NCI-H1930 (cell line): ENCODE measurements at places on chromosomes 3 and 15.

- no peak for DNase-seq
These were observed 18.8 kb downstream of the STAG1 start for GRCh38 chr3:136733317-136733833.

DNA sequence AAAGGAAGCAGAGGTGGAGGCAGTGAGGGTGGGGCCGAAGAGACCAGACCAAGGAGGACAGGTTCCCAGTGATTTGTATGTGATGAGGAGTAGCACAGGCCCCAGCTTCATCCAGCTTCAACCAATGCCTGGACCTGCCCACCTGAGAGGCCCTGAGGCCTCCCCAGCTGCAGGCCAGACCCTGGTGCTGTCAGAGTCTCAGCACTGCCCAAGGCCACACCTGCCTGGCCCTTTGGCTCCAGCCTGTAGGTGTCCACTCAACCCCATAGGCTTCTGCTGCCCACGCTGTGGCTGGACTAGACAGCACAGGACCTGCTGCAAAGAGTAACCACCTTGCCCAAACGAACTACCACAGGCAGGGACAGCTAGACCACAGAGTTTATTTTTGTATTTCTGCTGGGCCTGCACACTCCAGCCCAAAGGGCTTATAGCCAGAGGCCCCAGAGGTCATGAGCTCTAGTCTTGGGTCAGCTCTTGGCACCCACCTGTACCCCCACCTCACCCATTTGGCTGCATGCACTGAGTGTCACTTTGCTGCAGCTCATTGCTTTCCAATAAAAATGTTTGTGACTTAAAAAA lies 81.9 kb upstream of the CDV3 start:
- DNase-seq = no peak

GRCh38 chr3:187025254-187025655 lies 94.9 kb downstream of the ST6GAL1 start:
- no peak for DNase-seq

DNA sequence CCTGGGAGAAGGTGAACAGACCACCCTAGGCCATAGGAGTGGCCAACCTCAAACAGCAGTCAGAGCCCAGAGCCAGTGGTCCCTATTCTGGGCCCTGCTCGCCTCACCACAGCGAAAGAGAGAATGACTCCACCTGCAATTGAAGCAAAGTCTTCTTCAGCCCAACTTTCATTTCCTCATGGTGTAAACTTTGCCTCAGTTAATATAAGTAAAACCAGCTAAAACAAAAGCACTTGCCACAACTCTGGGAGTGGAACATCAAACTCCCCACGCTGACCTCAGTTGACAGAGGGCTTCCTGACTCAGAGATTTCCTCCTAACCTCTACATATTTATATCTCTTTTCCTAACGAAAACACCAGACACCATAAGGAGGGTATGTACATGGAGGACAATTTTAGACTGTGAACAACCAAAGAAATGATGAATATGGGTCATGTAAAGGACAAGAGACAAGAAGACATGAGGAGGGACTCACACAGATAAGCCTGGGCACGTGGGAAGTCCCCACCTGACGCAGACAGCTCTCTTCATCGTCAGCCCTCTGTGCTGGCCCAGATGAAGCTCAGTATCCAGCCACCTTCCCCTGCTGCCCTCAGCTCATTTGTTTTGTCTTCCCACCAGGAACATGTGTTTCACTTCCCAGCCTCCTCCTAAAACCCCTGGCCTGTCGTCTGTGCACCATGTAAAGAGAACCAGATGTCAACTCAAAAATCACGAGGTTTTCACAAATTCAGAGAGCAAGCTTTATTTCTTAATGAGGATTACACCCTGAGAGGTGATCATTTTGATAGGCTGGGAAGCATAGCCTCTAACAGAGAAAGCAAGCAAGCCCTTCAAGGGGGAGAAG lies 140.9 kb downstream of the KCNMB2 start:
- DNase-seq = no peak

DNA sequence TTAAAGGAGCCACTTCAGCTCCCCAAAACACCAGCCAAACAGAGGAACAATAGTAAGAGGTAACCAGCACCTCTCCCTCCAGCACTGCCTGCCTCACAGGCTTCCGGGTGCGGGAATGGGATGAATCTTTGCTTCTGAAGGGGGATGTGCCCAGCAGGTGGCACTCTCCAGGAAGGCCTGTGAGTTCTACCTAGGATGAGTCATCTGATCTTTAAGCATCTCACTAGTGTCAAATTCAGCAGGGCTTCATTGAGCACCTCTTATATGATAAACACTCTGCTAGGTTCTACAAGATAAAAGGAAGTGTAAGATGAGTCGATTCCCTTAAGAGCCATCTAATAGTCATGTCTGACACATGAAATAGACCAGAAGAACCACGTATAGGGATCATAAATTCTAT lies 237.4 kb upstream of the UMPS start:
- no peak for DNase-seq

DNA sequence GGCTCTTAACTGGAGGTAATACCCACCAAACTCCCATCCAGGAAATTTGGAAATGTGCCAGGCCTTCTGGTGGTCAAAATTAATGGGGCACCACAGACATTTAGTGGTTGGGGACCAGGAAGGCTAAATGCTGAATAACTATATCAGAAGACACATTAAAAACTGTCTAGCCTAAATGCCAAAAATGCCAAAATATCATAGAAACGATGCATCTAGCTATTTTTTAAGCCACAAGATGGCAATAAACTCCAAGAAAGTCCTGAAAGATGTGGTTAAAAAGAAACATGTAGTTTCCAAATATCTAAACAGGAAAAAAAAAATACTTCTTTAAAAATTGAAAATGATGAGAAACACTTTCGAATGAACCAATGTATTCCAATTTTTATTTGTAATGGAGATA lies 19.9 kb downstream of the CCDC14 start:
- no peak for DNase-seq

DNA sequence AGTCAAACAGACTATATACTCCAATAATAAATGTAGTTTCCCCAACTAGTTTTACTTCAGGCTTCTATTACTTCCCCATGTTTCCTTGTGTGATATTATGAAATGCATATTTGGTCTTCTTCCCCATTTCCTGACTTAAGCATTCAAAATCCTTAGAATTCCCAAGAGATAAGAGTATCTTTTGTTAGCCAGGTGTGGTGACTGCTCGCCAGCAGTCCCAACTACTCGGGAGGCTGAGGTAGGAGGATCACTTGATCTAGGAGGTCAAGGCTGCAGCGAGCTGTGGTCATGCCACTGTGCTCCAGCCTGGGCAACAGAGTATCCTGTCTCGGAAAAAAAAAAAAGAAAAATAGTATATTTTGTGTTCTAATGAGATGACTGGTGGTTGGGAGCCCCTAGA lies 72.7 kb upstream of the UBE2E2 start:
- DNase-seq = no peak

DNA sequence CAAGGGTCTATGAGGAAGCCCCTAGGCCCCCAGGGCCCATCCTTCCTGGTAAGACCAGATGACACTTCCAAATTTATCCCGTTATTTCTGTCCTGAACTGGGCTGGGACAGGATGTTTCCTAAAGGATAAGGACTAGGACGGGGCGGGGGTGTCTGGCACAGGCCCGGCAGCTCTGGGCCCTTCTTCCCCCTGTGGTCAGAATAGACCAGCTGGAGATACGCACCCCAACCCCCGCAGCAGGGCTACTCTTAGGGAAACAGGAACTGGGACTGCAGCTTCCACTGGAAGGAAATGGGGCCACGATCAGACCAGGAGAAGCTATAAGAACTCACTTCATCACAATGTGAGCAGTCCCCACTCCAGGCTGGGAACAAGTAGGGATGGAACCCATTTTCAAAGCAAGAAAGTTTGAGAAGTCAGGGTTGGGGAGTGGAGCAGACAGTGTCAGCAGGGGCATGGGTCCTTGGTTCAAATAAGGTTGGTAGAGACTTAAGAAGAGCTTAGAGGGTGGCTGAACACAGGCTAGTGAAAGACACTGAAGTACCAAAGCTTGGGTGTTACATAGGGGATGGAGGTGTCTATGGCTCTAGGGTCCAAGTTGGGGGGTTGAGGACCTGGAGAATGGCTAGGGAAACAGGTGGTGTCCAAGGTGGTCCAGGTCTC lies 1.1 kb downstream of the NCKIPSD start:
- no peak for DNase-seq

GRCh38 chr3:33991673-33992072 lies 193.2 kb downstream of the PDCD6IP start:
- DNase-seq = no peak

DNA sequence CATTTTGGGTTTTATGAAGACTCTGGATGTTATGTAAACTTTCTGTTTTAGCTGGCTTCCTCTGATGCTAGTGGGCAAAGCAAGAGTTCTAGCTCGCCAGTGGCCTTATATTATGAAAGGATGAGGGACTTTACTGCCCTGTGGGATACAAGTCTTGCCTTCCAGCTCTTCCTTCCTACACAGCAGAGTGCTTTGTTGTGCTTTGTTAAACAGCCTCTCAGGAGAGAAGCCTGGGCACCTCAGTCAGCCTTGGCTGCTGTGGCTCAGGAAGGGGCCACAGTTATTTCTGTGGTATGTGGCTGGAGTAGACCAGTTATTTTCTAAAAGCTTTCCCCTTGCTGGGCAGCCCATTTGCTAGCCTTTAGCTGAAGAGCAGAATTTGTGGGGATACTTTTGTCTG lies 69.5 kb upstream of the SUCLG2 start:
- DNase-seq = no peak

DNA sequence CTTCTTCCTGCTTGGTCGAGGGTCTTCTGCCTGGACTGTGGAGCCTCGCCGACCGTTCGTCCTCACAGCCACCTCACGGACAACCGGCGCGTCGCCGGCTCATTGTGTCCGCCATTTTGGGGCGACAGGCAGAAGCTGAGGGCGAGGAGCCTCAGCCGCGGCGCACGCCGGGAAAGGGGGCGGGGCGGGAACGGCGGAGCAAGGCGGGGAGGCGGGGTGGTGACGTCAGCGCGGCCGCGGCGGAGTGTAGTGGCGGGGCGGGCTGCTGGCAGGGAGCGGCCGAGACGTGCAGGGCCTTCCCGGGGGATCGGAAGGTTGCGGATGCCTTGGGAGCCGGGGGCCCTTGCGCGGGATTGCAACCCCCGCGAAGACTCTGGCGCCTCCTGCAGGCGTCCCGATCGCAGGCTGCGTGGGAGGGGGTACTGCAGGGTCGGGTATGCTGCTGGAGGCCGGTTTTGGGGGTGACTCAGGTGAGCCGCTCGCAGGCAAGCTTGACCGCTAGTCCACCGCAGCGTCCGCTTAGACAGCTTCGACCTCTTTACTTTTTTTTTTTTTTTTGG lies at the start of gene WDR82:
WDR82 (minus strand) TSS at position 140 of the 560 bp plus-strand sequence. CDS start 288 bp downstream, outside the sequence.
- DNase-seq = peak; percentile 69

DNA sequence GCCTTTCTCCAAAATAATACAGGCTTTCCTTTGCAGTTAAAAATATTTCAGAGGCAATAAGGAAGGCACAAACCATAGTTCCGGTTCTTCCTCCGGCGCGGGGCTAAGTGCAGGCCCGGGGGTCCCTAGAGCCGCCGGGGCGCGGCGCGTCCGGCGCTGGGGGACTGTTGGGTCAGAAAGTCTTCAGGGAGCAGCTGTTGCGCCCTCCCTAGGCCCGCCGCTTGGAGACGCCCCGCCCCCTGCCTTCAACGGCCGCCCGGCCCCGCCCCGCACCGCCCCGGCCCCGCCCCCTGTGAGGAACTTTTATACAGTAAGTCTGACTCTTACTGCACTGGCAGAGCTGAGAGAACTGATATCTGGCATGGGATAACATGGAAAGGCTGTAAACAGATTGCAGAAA lies 283.1 kb upstream of the ARL6 start:
- DNase-seq = no peak

- no peak for DNase-seq
These were observed 23.4 kb upstream of the PPARG start for GRCh38 chr3:12265508-12265907.

GRCh38 chr15:37132826-37133417 lies 32.6 kb upstream of the MEIS2 start:
- no peak for DNase-seq

- DNase-seq = no peak
These were observed 151.1 kb upstream of the PRR20G start for GRCh38 chr3:127438951-127439350.

DNA sequence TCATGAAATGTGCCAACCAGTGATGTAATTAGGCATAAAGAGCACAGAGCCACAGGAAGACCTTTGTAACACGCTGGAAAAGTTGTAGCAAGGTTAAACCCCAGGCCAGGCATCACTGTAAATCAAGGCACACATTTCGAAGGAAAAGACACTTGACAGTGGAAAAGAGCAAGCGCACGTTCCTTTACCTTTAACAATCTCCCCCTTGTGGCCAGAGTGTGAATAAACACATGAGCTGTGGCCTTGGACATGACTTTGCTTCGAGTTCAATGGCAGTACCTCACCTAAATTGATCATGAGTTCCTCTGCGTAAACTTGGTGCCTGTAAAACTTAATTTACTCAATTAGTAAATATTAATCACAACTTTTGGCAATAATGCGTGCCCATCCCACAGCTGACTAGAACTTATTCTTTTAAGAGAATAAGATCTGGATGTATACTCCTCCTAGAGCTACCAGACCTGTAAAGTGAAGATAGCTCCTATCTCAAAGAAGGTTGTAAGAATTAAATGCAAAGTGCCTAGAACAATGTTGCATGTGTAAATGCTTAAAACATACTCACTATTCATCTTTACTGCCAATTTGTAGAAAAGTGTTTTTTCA lies 757.0 kb upstream of the NECTIN3 start:
- DNase-seq = peak; percentile 43

GRCh38 chr15:74302821-74303359 lies 64.6 kb downstream of the CYP11A1 start:
- peak; percentile 16 for DNase-seq

DNA sequence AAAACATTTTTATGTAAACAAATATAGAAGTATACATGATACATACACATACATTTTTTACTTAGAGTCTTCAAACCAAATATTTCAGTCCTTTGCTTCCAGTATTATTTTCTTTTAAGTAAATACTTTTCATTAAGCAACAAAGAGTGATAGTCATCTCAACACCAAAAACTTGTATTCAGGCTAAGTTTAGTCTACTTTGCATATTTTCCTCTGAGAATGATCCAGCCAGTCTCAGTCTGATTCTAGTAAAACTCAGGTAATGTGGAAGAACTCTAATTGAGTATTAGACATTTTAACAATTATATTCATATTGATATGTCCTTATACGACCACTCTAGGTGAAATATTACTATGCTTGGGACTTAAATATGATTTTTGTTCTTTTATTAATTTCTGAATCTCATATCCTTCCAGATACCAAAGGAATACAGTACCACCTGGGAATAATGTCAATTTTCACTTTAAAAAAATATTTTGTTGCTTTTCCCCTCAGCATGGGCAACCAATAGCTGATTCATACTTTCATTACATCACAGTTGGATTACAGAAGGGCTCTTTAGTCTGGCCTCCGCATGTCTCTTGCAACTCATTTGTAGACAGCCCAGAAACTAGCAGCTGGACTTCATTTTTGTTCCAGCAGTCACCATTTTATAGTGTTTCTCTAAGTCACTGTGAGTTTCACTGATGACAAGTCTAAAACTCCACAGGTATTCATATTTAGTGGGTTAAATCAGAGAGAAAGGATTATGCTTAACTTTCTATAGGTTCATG lies 390.4 kb downstream of the ZBTB20 start:
- no peak for DNase-seq

- DNase-seq = no peak
These were observed 679.2 kb upstream of the UBE2E2 start for GRCh38 chr3:22523925-22524324.
